ENCODE measurements at places on chromosomes 11 and 22.

DNA sequence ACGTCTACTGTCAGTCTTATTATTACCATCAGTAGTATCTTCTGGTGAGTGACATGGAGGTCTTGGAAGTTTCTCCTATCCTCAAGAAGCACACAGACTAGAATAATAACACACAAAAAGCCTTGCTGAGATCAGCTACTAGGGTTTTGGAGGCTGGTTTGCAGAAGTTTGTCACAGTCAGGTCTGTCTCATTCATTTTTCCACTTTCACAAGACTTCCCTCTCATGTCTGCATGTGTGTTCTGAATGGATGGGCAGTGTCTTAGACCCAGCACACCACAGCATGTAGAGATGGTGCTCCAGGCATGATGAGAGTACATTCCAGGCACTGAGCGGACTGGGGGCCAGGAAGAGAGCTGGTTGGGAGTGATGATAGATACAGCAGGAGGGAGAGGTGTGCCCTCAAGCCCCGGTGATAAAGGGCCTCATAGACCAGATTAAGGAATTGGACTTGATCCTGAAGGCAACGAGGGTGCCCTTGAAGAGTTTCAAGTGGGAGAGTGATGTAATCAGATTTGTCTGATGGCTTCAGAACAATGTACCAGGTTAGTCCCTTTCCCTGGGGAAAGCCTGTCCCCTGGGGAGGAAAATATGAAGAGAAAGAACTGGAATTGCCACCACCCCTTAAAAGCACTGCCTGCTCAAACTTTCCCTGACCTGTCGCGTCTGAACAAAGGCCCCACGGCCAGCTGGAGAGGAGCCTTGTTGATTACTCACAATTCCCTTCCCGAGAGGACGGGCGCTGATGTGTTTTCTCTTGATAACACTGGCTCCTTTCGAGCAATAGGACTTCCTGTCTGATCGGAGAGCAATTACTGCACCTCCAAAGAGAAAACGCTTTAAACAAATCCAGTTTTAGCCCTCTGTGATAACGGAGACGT, 45.1 kb upstream of the LMO2 start:
- no peak for DNase-seq

- peak; percentile 4 for DNase-seq
These were observed 22.1 kb downstream of the GGTLC2 start for GRCh38 chr22:22666307-22667091.

DNA sequence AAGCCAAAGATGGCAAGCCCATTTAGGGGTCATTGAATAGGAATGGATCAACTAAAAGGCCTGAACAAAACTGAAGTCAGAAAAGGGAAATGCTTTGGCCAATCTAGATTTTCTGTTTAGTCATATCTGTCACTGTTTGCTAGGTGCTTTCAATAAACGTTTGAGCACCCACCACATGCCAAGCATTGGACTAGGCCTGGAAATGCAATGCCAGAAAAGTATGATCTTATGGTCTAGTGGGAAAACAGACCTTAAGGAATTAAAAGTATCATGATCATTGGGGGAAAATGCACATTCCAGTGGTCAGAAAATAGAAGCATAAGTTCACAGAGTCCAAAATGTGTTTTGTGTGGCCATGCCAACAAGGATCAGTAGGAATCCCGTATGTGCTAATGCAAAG, 76.8 kb upstream of the BIRC3 start:
- DNase-seq = no peak

- DNase-seq = no peak
These were observed 107.8 kb downstream of the CYP2R1 start for GRCh38 chr11:14784230-14784629.

DNA sequence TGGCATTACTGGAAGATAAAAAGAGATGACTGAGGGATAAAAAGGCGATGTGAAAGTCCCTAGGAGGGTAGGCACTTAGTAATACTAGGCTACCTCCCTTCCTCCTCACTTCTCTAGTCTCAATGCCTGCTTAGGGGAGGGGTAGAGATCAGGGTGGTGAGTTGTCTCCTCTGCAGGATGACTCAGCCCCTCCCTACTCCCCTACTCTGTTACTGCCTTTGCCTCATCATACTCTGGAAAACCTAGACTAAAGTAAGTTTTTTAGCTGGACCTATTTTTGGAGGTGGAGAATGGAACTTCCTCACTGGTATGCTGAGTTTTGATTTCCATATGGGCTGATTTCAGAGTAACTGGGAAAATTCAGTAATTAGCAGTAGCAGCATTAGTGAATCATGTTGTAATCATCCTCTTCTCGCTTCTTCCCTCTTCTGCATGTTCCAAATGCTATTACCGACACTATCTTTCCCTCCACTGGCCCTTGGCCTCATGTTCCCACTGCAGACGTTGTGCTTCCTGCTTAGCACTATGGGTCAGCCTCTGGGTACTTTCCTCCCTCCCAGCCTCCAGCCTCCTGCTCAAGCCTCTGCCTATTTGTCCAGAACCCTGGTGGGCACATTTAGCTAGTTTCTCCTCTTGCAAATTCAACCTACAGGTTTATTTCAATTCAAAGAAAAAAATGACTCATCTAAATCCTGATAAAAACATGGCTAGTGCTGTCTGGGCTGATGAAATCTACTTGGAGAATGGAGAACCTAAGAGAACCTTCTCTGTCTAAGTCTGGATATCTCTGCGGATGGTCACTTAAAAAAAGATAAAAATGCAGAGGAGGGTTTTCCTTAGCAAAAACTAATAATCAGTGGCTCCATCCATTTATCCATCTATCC, 281.7 kb downstream of the ST3GAL4 start:
- DNase-seq = no peak

DNA sequence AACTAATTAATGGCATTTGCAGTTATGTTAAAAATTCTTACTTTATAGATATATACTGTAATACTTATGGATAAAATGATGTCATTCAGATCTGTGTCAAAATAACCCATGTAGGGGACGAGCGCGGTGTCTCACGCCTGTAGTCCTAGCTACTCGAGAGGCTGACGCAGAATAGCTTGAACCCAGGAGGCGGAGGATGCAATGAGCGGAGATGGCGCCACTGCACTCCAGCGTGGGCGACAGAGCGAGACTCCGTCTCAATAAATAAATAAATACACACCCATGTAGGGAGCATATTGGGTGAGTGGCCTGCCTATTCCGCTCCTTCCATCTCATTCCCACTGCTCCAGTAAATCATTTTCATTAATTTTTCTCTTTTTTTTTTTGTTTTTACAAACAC, 7.1 kb downstream of the SNU13 start:
- peak; percentile 45 for DNase-seq

- no peak for DNase-seq
These were observed 126.3 kb upstream of the CARD18 start for GRCh38 chr11:105265845-105266244.

DNA sequence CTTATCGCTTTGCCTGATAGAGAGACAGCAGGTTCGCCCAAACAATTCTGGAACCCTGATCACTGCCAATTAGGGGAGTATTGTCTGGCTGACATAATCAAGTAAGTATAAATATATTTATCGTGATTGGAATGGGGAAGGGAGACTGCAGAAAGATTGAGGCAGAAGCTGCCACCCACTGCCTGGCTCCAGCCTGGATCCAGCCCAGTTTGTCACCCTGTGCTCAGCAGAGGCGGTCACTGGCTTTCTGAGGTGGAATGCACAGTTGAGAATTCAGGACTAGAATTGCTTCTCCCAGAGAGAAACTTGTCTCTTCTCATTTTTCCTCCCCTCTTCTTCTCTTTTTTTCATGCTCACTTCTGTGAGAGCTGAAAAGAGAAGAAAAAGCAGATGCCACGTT, 25.9 kb downstream of the GRAP2 start:
- no peak for DNase-seq

GRCh38 chr11:121898903-121899302, 217.1 kb downstream of the BLID start:
- DNase-seq = no peak

DNA sequence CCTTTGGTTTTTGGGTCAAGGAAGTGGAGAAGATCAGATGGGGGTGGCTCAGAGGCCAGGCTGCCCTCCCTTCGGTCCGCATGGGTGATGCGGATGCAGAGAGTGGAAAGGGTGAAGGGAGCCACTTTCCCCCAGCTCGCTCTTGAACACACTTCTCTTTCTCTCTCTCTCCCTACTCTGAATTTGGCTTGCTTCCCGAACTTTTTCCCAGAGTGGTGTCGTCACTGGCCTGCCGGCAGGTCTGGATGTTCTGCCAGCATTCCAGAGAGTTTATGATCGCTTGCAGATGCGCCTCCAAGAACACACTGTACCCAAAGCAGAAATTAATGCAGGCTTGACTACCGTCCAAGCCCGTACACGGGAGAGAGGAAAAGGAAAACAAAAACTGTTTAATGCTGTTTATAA, 103.2 kb downstream of the ZBTB16 start:
- no peak for DNase-seq

DNA sequence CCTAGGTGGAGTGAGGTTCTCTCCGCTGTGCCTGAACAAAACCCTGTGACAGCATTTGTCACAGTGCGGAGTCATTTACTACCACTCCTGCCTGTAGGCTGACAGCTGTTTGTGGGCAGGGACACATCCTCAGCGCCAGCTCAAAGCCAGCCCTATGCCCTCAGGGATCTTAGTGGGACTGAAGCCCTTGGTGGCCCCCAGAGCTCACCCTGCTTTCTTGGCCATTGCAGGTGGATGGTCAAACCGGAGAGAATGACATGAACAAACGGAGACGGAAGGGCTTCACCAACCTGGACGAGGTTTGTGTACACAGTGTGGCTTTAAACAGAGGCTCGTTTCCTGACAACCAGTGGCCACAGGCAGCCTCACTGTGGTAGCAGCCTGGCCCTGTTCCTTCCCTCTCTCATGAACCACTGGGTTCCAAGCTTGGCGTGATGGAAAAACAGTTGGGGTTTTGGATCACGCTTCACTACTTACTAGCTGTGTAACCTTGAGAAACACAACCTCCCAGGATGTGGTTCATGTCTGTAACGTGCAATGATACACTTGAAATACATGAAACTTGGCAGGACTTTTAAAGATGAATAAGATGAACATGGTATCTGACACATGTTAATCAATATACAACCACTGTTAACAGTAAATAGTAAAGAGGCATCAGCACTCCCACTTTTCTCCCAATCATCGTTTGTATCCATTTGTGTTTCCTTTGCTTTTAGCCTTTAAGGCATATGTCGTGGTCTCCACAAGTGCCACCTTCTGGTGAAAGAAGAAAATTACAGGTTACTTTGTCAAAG, 125.8 kb downstream of the MICAL2 start:
- peak; percentile 54 for DNase-seq

DNA sequence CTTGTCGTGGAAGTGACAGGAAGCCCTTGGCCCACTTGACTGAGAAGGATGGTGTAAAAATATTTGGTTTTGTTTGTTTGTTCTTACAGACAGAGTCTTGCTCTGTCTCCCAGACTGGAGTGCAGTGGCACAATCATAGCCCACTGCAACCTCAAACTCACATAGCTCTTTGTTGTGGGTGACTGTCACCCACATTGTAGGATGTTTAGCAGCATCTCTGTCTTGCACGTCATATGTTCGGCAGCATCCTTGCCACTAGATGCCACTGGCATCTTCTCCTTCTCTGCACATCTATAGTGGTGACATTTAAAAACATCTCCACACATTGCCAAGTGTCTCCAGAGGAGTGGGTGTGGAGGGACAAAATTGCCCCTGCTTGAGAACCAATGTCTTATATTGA, 56.8 kb downstream of the PRR5L start:
- DNase-seq = peak; percentile 56

- DNase-seq = no peak
These were observed 11.7 kb upstream of the HTATIP2 start for GRCh38 chr11:20351751-20352262.

DNA sequence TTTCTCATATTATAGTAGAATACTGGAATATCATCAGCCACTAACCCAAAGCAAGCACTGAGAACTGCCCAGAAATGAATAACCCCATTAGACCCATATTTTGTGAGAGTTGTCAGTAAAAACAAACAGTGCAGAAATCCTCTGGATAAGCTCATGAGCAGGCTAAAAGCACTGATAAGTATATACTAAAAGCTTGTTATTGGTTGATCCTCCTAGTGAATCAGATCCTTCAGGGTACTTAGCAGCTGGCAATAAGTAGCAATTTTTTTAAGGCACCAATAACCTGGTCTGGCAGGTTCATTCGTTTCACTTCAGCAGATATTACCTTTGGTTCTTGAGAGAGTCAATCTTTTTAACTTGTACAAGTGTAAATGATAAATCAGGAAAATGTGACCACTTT, 1.2 kb downstream of the NOX4 start:
- no peak for DNase-seq

DNA sequence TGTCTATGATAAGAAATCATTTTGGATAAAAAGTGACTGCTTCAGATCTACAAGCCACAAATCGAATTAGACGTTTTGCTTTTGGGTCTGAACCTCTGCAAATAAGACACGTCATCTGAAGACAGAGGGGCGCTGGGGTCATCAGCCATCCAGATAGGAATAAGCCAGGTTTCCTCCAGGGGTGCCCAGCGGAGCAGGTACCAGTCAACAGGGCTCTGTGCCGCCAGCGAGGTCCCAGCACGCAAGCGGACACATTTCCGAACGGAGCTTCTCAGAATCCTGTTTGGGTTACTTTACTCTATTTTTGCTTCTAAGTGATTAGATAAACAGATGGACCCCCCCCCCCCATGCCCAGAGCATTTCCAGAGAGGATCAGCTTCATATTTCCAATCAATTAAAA, 873.8 kb downstream of the BRD1 start:
- no peak for DNase-seq

- DNase-seq = no peak
These were observed 246.0 kb upstream of the ARHGAP20 start for GRCh38 chr11:110958216-110958615.

DNA sequence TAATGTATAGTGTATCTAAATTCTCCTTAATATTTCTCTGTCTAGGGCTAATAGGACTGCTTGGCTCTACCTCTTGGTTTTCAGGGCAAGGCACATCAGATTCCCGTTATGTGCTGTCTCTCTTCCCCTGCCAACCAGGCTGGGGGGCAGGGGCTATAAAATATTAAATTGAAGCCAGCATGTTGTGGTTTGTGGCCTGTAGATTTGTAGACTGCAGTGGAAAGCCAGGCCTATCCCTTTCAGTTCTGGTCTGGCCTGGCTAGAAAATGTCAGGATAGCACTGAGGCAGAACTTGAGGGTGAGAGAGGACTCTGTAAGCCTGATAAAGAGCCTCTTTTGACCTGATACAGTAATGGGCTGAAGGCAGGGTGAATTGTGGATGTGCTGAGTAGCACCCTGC, 14.4 kb upstream of the GRK2 start:
- DNase-seq = no peak

GRCh38 chr11:7600205-7600775, 73.0 kb downstream of the CYB5R2 start:
- DNase-seq = no peak

GRCh38 chr22:23065495-23066122, 4.7 kb upstream of the GNAZ start:
- no peak for DNase-seq

GRCh38 chr22:27791159-27791858, 10.2 kb downstream of the MN1 start:
- DNase-seq = no peak

All from activated naive CD4-positive, alpha-beta T cell treated with Interleukin-2 at 50 U/mL for 16 hours (primary cell).